ENCODE measurements at places on chromosomes 4 and X.
A peak's percentile ranks its signal among the peaks of the same experiment; 100 is the strongest.

GRCh38 chr4:126061655-126062054 is 746.9 kb downstream of the FAT4 start:
- DNase-seq: no peak

DNA sequence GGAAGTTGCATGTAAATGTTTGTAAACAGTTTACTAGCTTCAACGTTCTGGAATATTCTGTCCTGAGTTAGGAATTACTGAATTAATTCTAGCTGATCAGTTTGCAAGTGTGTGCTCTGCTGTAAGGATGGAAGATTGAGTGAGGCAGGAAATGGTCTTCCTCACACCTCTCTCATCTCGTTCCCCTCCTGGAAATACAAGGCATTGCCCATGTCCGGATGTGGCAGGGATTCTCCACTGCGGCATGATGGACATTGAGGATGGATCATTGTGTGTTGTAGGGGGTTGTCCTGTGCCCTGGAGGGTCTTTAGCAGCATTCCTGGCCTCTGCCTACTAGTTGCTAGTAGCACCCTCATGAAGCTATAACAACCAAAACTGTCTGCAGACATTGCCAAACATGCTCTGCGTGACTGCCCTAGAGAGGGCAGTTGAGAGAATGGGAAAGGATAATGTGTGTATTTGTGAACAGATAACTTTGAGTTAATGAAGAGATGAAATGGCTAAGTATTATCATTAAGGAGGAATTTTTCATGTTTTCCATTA is 12.6 kb downstream of the CA5B start:
- no peak for DNase-seq

DNA sequence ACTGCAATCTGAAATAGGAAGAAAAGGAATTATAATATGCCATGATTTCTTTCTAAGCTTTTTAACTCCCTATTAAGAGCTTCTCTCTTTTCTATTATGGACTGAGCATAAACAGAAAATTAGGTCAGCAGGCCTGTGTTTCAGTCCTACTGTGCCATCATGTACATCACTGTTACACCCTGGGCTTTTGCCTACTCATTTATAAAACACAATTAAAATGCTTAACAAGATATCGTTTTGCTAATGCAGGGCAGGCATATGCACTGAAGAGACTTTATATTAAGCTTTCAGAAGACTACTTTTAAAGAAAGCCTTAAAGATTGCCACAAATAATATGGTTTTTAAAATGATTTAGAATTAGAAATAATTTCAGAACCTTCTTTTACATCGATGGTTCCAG is 828 bp upstream of the BBS12 start:
- no peak for DNase-seq

GRCh38 chrX:134626434-134626833 is 31.8 kb downstream of the PLAC1 start:
- DNase-seq: no peak

- DNase-seq: peak; percentile 48
Measured at GRCh38 chr4:102344520-102344953, 745 bp downstream of the SLC39A8 start.

DNA sequence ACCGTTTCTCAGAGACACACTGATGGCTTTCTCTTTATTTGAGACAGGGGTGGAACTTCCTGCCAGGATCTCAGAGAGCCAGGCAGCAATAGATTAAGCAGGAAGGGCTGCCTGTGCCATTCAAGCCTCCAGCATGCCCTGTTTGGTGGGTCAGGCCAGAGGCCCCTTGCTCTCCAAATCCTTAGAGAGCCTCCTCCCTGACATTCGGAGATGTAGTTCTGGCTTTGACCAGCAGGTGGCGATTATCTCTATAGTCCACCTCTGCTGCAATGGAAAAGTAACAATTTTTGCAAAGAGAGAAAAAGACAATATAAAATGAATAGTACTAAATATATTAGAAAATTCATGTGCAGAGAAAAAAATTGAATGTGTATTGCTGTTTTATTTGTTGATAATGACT is 93.9 kb downstream of the NXF2B start:
- peak; percentile 45 for DNase-seq

DNA sequence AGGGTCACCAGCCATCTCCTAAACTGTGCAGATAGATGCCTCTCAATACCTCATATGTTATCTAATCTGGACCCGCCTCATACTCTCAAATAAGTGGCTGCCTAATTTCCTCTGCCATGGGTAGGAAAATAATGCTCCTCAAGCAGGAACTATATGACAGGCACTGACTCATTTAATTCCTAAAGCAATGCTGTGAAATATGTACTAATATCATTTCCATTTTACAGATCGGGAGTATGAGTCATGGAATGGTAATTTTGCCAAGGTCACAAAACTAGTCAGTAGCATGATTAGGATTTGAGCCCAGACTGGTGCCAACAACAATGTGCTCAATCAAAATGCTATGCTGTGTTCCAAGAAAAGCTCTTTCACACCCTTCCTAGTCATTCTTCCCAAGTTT is 3.0 kb upstream of the NXT2 start:
- DNase-seq: no peak

Measured in uterus (tissue), 4 donors.